ENCODE measurements at places on chromosomes 16 and 17.
A peak's percentile ranks its signal among the peaks of the same experiment; 100 is the strongest.

- peak; percentile 24 for DNase-seq
These were observed 81.2 kb upstream of the ATP2A3 start for GRCh38 chr17:4045487-4045886.

DNA sequence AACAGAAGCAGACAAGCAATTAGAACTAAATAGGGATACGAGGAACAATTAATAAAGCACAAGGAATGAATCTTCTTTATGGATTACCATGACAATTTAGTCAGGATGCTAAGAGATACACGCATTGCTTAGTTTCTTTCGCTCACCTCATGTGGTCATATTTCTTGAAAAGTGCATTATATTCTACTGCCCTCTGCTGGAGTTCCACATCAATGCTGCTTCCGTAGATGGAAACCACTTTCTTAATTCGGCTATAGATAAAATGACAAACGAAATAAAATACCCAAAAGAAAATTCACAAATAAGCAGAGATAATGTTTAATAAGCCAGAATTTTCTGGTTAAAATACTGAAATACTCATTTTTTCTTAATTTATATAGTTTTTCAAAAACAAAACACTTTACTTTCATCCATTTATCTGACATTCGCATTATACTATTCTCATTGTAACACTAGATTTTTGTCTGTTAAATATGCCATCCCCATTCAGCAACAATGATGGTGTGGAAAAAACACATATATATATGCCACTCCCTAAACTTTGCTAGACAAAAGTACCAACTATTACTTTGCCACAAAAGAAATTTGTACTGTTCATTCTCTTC, 22.0 kb upstream of the PHLPP2 start:
- DNase-seq = peak; percentile 65

GRCh38 chr16:55898592-55898991, 23.4 kb upstream of the CES5A start:
- no peak for DNase-seq

- DNase-seq = no peak
These were observed 18.8 kb downstream of the POLR2A start for GRCh38 chr17:7502987-7503386.

DNA sequence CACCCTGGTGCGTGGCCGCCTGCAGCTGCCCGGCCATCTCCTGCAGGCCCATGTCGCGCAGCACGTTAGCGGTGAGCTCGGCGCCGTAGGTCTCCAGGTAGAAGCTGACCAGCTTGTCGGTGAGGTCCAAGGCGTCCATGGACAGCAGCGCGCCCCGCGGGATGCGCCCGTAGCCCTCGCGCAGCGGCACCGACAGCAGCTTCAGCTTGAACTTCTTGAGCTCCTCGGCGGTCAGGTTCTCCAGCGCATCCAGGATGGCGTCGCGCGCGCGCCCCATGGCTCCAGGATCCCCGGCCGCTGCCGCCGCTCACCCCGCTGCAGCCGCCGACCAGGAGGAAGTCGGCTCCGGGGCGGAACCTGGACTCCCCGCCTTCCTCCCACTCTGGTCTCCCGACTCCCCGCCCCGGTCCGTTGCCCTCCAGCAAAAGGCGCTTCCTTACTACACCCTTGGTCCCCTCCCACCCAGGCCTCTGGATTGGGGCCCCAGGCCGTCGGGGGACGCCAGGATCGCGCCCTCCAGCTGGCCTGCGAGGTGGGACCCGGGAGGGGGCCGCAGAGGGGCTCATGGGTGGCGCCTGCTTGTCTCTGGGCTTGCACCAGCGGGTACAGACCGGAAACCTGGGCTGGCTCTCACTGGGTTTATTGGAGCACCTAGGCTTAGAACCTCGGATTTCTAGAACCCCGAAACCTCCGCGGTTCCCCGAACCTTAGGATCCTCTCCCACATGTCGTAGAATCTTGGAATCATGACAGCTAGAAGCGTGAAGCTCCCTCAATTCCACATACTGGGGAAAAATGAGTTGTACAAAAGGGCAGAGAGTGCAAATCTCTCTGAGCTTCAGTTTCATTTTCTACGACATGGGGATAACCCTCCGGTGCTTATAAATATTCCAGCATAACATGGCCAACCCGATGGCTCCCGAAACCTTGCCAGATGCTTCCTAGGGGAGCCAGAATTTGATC, at the start of gene PYCARD:
Gene PYCARD, minus strand, starts transcription at position 347 of the 962 bp plus-strand sequence. Its CDS starts 70 bp downstream, at position 277.
- no peak for DNase-seq

GRCh38 chr16:425740-426114, 278 bp downstream of the RAB11FIP3 start:
- no peak for DNase-seq

- DNase-seq = no peak
These were observed 343.8 kb downstream of the SNX29 start for GRCh38 chr16:12320298-12320706.

GRCh38 chr17:2239882-2240430, 63.6 kb downstream of the SMG6 start:
- no peak for DNase-seq

DNA sequence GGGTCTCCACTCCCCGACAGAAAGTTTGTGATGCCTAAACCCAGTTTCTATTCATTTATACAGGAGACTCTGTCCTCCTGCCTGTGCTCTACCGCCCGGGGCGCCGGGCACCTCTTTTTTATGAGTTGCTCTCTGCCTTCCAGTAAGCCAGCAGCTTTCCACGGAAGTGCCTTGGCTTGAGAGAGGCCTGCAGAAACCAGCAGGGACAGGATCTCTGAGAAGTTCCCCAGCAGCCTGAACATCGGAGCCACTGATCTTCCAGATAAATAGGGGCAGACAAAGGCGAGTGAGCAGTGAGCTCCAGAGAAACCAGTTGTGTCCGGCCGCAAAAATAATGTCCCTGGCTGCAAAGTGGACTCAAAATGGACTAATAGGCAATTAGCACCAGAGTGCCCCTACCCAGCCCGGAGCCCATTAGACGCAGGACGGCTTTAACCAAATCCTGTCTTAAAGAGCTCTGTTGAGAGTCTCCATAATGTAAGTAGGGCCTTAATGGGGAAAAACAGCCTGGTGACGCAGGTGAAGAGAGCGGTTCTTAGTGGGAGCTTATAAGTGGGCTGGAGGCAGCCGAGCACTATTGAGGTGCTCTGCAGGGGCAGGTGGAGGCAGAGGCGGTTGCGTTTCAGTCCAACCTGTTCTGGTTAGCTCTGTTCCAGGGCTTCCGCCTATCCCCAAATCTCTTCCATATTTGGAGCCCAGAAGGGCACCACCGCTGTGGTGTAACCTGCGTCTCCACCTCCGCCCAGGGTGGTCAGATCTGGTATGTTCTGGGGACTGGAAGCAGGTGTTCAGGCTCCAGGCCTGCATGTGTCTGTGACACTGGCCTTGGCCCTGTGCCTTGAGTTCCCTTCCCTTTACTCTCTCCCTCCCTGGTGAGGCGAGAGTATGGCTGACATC, 74.1 kb downstream of the NT5M start:
- no peak for DNase-seq

DNA sequence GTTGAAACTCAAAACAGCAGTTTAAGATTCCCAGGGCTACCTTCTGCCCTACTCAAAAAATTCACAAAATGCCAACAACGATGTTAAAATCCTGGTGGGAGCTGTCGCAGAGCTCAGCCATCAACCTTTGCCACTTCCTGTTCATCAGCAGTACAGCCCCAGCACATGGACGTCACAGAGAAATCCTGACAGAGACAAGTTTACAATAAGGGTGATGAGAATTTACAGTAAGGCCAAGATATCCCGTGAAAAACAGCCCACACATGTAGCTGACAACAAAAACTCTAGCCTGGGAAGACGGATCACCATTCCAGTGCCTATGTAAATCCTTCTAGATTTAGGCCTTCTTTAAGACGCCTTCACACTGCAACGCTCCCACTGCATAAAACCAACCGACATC, 18.8 kb downstream of the USP22 start:
- no peak for DNase-seq

DNA sequence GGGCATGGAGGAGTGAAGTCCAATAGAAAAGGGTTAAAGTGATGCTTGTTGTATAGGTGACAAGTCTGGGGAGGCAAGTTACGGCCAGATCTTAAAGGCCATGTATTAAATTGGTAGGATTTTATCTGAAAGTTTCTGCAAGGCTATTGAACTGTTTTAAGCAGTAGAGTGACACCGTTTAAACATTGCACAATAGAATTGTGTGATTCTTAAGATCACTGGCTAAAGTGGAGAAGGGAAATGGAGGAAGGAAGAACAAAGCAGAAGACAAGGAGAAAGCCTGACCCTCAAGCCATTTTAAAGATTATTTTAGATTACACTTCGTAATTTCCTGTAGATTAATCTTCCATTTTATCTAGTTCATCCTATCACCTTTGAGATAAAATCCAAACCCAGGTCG, 5.6 kb upstream of the MPHOSPH6 start:
- DNase-seq = no peak

GRCh38 chr17:61310590-61310989, 89.1 kb upstream of the TBX2 start:
- no peak for DNase-seq

GRCh38 chr17:45432405-45433158, at the start of gene ARHGAP27:
Gene ARHGAP27, minus strand, starts transcription at chr17:45432870. Its CDS starts 2,591 bp downstream, at chr17:45430279.
- peak; percentile 44 for DNase-seq

DNA sequence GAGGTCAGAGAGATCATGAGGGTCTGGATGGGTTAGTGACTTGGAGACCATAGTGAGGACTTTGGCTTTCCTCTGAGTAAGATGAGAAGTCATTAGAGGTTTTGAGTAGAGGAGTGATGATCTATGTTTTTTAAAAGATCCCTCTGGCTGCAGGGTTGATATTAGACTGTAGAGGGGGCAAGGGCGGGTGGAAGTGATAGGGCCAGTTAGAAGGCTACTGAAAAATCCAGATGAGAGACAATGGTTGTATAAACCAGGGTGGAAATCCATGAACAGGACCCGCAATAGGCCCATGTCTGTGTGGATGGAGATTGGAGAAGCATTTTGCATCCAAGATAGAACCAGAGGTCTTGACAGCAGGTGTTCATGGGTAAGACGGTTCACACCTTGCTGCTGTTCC, 9.8 kb downstream of the ITGAL start:
- peak; percentile 29 for DNase-seq

GRCh38 chr17:28547623-28548416, 4.6 kb downstream of the UNC119 start:
- peak; percentile 76 for DNase-seq

DNA sequence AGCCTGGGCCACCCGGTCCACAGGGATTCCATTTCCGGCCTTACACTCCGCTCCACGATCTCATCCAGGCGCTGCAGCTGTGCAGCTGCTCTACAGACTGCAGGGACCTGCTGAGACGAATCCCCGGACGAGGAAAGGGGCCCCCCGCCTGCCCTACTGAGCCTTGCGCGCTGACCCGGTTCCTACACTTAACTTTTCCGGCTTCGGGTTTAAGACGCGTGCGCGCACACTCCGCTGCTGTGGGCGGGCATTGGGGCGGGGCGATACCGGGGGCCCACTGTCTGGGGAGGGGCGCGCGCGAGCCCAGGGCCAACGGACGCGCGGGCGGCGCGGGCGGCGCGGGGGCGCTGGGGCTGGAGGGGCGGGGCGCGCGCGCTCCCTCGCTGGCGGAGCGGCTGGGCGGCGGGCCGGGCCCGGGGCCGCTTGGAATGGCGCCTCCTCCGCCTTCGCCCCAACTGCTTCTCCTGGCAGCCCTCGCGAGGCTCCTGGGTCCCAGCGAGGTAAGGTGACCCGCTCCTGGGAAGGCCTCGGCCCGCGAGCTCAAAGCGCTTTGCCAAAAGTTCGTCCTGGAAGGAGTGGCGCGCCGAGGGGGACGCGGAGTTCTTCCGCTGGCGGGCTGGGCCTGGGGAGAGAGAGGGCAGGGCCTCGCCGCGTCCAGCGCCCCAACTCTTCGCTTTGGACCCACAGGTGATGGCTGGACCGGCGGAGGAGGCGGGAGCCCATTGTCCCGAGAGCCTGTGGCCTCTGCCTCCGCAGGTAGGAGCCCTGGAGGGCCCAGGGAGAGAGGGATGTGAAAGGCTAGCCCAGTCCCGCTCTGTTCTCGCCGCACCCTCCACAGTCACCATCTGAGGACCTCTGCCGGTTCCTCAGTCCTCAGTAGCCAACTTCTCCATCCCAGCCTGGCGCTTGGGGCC, at the start of gene TP53I13:
Gene TP53I13, plus strand, starts transcription at position 371 of the 914 bp plus-strand sequence. Its CDS starts 58 bp downstream, at position 429.
- peak; percentile 93 for DNase-seq

GRCh38 chr17:3903051-3903825, 10.4 kb upstream of the CAMKK1 start:
- no peak for DNase-seq

- no peak for DNase-seq
These were observed 1403.8 kb upstream of the GOT2 start for GRCh38 chr16:60137891-60138290.

GRCh38 chr17:39270923-39271322, 45.2 kb upstream of the STAC2 start:
- no peak for DNase-seq

- DNase-seq = no peak
These were observed 480.2 kb upstream of the ERCC4 start for GRCh38 chr16:13439766-13440165.

DNA sequence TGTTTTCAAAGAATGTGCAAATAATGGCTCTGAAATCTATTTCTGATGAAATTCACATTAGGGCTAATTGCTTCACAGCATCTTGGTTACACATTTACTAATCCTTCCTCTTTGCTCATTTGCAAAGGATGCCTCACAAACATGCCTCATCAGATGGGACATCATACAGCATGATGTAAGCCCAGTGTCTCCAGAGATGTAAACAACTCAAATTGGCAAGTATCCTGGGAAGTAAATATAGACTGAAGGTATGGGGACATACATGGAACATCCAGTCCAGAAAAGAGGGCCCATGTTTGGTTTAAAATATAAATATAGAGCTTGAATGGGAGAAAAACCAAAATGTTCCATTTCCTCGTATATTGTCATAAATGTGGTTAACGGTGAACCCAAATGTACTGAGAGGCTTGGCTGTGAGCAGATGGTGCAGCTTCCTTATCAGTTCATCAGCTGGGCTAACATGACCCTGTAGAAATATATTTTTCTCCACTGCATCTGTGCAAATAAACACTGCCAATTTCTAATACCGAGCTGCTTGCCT, 142.9 kb upstream of the NUDT7 start:
- no peak for DNase-seq

DNA sequence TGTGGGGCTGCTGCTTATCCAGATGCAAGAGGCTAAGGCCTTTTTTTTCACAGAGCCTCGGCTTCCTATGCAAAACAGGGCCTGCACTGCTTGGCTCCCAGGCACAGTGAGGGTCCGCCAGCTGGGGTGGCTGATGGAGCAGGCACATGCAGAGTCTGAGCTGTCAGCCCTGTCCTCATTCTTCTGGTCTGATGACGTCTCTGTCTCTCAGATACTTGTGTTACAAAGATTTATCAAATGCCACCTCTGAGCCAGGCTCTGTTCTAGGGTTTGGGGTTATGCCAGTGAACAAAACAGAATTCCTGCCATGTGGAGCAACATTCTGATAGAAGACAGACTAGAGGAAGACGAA, 4.8 kb downstream of the RNF40 start:
- no peak for DNase-seq

GRCh38 chr17:7842380-7843256, 8.6 kb downstream of the KDM6B start:
- DNase-seq = peak; percentile 99
